Cortex of kidney (tissue), 1 donor: ENCODE measurements at places on chromosomes 4 and X.

DNA sequence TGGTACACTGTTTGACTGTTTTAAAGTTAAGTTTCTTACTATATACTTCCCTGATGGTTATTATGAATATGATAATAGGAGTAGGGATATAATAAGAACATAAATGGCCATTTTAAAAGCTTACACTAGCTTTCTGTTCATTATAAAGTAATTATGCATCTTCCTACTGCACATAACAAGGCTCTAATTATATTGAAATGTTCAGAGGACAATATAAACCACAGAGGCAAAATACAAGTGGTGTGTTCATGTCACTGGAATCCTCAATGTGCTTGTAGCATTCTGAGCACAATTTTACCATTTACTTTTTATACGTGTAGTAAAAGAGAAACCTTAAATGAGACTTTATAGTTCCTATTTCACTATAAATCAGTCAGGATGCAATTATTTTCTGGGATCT, 268.3 kb downstream of the TMA16 start:
- no peak for DNase-seq

DNA sequence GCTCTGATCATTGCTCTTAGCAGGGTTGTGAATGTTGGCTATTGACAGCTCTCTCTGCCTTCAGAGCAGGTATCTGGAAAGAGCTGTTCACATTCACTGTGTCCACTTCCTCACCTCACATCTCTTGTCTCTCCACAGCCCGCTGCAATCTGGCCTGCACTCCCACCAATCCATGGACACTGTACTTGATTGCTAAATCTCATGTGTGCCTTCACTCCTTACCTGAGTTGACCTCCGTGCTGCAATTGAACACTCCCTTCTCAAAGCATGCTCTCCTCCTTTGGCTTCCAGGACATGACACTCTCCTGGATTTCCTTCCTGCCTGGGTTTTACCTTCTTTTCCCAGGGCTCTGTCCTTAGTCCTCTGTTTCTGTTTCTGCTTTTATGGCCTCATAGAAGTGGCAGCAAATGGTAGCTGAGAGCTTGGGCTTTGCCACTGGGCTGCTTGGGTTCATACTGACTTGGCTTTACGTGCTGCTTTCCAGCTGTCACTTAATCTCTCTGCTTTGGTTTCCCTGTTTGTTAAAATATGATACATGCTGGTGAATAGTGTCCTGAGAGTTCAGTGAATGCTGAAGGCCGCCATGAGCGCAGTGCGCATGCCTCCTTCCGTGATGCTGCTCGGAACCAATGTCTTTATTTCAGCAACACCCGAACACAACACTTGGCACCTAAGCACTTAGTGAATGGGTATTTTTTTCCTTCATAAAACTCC, 29.5 kb downstream of the DCUN1D4 start:
- DNase-seq, result no peak

DNA sequence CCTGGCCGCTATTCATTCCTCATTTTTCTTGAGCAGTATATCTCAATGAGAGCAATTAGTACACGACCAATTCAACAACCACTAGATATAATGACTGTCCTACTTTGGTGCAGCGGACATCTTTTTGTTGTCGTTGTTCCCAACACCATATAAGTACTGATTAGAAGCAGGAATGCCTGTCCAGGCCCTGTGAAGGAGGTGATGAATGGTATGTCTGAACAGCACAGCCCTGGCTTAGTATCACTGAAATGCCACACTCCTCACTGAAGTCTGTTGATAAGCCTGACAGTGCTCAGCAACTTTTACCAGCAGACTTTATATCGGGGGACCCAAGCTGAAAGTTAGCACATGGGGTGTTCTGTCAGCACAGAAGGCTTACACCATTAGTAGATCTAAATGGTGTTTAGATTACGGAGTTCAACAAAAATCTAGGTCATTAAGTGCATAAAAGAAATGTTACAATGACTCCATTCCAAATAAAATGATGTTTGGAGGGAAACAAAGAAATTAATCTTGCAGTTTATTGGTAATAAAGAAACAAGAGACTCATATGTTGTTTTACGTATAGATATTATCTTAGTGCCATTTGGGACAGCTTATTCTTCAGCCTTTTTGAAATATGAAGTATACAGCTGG, 228.3 kb upstream of the TTC29 start:
- no peak for DNase-seq

GRCh38 chr4:85956293-85956945, 403.4 kb downstream of the MAPK10 start:
- DNase-seq, result no peak

GRCh38 chr4:77189412-77189811, 32.4 kb downstream of the CCNG2 start:
- DNase-seq, result no peak

GRCh38 chr4:8152865-8153257, 5.8 kb downstream of the ABLIM2 start:
- DNase-seq, result no peak

GRCh38 chr4:179124957-179125356, 1682.7 kb upstream of the AGA start:
- no peak for DNase-seq
